ENCODE measurements at places on chromosomes 7 and 10. TPM values are rescaled to one million over a fixed set of nuclear protein-coding genes. Genes with fewer than 3 reads are reported as not detected.

- no peak for DNase-seq
Measured at GRCh38 chr10:54905578-54906192, 104.7 kb upstream of the PCDH15 start.

- DNase-seq: no peak
Measured at GRCh38 chr7:22039670-22040069, 94.0 kb upstream of the CDCA7L start.

SLC13A1 gene
- not detected for total RNA-seq

- DNase-seq: no peak
Measured at GRCh38 chr10:34474009-34474376, 341.1 kb downstream of the PARD3 start.

DNA sequence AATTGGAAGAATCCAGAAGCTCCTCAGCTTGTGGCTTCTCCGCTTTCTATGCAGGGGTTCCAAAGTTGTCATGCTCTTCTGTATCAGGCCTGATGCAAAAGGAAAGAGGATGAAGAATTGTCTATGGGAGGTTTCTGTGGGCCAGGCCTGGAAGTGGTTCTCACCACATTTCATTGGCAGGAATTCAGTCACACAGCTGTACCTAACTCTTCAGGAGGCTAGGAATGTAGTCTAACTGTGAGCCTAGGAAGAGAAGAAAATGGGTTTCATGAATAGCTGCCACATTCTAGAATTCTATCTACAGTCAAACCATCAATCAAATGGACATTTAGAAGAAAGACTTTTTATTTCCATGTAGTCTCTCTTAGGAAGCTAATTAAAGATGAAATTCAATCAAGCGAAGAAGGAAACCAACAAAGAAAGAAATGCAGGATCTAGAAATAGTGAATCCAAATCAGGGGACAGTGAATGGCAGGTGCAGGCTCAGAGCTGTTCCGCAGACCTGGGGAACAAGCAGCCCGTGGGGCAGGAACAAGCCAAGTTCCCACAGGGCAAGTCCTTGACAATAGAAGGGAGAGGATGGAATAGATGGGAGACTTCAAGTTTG is 25.4 kb upstream of the USP6NL start:
- DNase-seq: no peak

GRCh38 chr10:114472877-114473253 is 68.6 kb upstream of the AFAP1L2 start:
- DNase-seq: no peak

PLEKHS1 gene
- total RNA-seq: not detected

BAMBI gene
- total RNA-seq: 13.2 TPM

DNA sequence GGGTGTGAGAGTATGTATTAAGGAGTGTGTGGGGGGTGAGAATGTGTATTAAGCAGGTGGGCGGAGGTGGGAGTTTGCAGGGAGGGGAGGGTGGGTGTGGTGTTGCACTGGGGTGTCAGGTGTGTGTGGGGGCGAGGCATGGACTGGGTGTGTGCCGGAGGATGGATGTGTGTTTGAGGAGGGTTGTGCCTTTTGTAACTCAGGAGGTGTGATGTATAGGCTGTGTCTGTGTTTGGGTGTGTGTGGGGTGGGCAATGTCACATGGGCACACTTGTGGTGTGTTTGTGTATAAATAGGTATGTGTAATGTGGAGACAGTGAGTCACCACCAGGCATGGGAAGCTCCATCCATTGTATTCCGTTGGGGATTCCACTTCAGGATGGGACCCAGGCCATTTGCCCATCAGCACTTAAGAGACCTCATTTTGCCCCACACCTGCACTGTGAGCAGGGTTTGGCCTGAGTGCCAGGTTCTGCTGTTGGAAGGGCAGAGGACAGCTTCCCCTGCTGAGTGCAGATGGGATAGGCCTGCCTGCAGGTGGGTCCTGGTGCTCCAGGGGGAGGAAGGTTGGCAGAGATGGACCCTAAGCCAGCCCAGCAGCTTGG is 5.8 kb downstream of the UNC5B start:
- DNase-seq: no peak

DNA sequence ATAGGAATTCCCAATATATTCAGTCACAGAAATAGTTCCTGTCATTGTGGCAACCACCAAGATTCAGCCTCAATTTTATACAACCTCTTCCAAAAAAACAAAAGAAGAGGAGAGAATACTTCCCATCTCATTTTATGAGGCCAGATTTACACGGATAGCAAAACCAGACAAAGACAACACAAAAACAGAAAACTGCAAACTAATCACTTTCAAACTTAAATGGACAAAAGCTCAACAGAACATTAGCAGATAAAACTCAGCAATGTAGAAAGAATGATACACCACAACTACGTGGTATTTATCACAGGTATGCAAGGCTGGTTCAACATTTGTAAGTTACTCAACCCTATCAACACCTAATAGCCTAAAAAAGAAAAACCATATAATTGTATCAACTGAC is 22.0 kb downstream of the PEX1 start:
- DNase-seq: no peak

HOXA1 gene
- 0.13 TPM for total RNA-seq

DNA sequence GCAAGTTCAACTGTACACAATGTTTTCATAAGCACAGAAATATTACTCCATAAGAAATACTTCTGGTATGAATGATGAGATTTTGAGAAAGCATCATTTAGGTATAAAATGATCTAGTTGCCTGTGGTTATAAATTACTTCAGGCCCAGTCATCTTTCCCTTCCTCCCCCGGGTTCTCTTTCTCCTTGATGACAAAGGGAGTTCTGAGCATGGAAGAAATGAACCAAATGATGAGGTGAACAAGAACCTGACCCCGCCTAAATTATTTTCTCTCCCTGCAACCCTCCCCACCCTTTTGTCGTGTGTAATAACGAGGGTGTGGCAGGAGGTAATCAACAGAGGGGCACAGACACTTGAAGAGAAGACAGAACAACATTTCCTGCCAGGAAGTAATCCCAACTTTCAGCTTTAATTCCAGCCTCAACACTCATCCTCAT is 319.6 kb upstream of the SP8 start:
- DNase-seq: no peak

DNA sequence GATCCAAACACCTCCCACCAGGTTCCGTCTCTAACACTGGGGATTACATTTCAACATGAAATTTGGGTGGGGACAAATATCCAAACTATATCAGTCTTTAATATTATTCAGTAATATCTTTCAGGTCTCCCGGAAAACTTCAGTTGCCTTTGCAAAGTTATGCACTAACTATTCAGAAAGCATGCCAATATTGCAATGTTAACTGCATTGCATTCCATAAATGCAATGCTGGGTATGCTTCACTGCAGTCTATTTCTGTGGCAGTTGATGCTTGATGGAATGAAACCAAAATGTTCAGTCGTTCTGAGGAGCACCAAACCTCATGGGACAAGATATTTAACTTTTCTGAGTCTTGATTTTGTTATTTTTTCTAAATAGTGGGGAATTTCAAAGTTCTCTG is 147.5 kb downstream of the SLC16A9 start:
- DNase-seq: no peak

SPACDR gene
- 0.81 TPM for total RNA-seq

GRCh38 chr7:370259-370625 is 80.3 kb downstream of the FOXL3 start:
- no peak for DNase-seq

DNA sequence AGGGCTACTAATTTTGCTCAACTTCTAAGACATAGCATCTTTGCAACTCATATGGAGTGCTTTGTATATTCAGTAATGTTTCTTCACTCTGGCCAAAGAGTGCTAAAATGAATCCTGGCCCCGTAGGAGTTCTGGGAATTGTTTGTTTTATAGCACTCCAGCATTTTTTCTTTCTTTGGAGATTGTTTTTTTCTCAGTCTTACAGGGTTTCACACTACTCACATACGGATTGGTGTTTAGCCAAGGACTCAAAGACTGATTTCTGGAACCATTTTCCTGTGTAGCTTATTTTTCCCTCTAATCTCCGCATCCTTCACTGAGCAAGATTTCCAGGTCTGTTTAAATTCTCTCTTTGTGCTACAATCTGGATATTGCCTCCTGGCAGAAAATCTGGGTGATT is 6.4 kb downstream of the TAS2R41 start:
- DNase-seq: no peak

DNA sequence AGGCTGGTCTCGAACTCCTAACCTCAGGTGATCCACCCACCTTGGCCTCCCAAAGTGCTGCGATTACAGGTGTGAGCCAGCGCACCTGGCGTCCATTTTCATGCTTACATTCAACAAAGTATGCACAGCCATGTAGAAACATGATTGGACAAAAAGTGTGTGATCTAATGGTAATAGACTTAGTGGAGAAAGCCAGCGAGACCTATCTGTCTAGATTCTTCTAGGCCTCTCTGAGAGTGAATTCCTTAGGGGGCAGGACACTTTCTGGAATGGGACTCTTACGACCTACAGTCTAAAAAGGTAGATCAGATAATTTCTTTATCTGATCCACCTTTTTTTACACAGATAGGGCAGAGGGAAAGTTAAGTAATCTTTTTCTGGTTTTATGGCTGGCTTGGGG is 46.3 kb upstream of the SDK1 start:
- no peak for DNase-seq

SYCE1 gene
- 0.08 TPM for total RNA-seq

- no peak for DNase-seq
Measured at GRCh38 chr7:155880721-155881120, 68.5 kb upstream of the SHH start.

C10orf105 gene
- 0.05 TPM for total RNA-seq

Data from Right ventricle myocardium superior (tissue), 1 donor.